Activated T-cell treated with anti-CD3 and anti-CD28 coated beads for 4 hours (primary cell): ENCODE measurements at places on chromosomes 5 and 9.

DNA sequence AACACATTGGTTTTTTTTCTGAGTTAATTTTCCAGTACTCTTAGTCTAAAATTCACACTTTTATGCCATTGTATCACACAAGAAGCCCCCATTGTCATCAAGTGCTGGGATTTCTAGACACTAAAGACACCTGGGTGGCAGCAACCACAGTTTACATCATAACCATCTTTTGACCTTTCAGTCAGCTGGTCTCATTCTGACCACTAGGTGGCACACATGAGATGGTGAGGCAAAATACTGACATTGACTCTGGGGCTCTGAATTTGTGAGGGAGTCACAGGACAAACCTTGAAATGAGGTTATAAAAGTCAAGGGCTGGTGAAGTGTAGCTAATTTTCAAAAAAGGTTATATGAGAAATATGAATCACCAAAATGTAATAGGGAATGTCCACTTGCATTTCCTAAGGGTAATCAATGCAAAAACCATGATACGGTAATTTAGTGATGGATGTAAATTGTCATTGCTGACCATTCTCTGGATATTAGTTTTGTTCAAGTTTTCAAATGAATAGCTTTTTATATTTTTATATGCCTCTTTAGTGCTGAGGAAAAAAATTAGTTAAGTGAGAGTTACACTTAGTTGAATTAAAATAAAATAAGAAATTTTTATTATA is 229.4 kb downstream of the DMAC1 start:
- DNase-seq, result peak; percentile 62

- DNase-seq, result no peak
Measured at GRCh38 chr5:132297211-132297940, 3.2 kb downstream of the SLC22A4 start.

DNA sequence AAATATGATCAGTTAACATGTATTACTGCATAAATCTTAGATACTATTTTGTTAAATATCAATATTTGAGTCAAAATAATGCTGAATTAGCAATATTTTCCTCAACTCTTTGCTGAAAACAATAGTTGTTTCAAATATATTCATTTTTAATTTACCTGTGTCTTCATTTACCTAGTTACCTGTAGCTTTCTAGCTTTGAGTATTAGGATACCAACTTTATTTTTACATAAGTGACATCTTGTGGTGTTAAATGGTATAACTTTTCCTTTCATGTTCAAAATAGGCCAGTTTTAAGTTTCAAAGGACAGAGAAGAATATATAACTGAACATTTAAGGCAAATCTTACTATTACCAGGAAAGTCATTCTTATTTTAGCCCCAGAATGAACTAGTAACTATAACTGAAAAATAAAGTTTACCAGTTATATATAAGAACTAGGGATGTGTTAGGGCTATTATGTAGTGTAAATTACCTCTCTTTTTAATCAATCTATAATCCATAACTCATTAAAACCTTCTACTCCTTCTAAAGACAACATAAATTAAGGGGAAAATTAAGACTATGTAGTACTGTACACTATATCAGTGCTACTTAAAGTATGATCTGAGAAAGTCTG is 25.3 kb downstream of the AP3B1 start:
- DNase-seq, result no peak

GRCh38 chr5:1467341-1468246 is 22.4 kb upstream of the SLC6A3 start:
- DNase-seq, result no peak

GRCh38 chr5:16152601-16153568 is 26.7 kb downstream of the MARCHF11 start:
- no peak for DNase-seq

DNA sequence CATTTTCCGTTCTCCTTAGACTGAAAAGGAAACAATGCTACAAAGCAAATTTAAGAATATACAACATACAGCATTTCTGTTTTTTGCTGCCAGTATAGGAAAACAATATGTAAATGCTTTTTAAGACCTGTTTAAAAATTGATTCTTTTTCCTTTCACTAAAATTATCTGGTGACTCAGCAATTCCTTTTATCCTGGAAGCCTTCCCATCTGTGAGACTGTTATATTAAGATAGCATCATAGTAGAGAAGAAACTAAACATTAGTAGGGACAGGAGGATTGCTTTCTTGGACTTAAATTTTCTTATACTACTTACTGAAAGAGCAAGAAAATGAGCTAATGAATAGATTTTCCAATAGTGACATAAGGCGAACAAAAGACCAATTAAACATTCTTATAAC is 30.0 kb upstream of the GPR21 start:
- no peak for DNase-seq

GRCh38 chr5:62256161-62257019 is 49.6 kb upstream of the KIF2A start:
- DNase-seq, result no peak
